ENCODE measurements at places on chromosomes 12 and 14. TPM values are rescaled to one million over a fixed set of nuclear protein-coding genes. Genes with fewer than 3 reads are reported as not detected.

Gene PTGES3
- total RNA-seq, result 179 TPM

Gene ARHGAP9
- total RNA-seq, result 287 TPM

Gene CABP1
- not detected for total RNA-seq

Gene DAO
- total RNA-seq, result not detected

Gene CD27
- 150 TPM for total RNA-seq

Data from naive thymus-derived CD8-positive, alpha-beta T cell (primary cell).